Stimulated activated CD8-positive, alpha-beta memory T cell treated with anti-CD3 and anti-CD28 coated beads, Interleukin-4, amount 100 ng/mL, for 1 hour (primary cell): ENCODE measurements at places on chromosomes 6 and 20.

DNA sequence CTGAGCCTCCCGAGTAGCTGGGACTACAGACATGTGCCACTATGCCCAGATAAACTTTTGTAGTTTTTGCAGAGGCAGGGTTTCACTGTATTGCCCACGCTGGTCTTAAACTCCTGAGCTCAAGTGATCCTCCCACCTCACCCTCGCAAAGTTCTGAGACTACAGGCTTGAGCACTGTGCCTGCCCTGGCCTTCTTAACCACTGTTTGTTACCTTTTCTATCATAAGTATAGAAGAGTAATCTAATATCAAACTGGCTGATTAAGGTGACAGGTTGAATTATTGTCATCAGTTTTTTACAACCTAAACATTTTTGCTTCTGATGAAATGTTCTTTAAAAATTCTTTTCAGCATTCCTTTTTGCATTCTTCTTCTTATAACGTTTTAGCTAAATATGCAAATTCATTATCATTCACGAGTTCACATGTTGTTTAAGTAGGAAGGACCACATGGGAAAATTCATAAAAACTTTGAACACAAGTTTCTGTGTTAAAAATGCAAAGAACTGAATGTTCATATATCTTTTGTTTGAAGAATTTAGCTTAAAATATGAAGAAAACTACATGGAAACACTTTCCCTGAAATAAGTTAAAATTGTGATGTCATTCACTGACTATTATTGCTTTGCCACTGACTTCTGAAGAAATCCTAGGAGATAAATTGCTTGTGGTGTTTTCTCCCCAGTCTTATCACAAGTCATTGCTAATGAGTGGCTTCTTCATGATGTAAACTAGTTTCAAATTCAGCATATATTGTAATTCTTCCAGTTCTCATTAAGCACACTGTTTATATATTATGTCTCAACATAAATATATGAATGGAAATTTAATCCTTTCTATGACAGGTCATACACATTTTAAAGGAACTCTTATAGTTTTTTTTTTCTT is 106.7 kb downstream of the ADGRB3 start:
- DNase-seq = no peak

DNA sequence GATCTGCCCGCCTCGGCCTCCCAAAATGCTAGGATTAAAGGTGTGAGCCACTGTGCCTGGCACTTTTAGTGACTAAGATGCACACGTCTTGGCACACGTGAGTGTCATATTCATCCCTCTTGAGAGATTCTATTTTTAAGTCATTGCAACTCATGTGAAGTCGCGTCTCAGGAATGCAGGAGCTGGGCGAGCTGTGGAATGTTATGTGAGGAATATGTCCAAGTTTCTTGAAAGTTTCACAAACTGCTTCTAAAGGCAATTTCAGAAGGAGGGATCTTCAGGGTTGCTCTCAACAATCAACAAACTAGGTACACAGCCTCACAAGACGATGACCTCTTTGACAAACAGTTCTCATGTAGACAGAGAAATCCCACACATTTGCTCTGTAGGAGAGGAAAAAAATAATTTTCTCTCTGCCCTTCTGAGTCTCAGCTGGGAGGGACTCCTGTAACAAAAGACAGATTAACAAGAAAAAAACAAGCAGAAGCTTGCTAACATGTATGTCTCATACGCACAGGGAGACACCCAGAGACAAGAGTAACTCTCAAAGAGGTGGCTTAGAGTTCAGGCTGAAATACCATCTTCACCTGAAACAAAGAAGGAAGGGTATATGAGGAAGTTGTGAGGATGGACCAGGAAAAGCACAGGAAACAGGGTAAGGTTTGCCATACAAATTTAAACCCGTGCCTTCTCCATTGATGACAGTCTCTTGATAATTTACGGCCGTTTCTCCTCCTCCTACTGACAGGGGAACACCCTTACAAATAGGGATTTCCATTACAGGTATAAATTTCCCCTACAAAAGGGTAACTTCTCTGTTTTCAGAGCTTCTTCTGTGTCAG is 45.3 kb upstream of the FAM50B start:
- DNase-seq = no peak

DNA sequence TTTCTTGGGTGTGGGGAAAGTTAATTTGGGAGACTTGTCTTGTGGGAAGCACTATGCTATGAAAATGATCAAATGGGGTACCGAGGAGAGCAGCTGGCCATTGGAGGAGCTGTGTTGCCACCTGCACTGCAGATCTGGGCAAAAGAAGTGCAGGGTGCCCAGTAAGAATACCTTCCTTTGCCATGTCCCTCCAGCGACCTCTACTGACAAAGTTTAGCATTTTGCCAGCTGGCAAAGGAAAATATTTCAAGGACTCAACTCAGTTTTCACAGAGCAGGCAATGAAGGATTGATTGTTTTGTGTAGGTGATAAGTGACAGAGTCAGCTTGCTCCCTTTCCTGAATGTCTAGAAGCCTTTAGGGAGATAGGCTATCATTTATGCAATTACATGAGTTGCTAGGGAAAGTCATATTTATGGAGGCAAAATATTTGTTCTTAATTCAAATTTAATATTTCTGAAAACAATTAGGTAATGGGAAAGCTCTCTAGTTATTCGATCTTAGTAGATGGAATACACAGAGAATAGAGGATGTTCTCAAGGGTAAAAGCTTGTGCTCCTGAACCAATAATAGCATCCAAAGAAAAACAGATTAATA is 118.4 kb downstream of the FARS2 start:
- no peak for DNase-seq

GRCh38 chr6:24910331-24910960 is 25.3 kb downstream of the RIPOR2 start:
- DNase-seq = no peak

DNA sequence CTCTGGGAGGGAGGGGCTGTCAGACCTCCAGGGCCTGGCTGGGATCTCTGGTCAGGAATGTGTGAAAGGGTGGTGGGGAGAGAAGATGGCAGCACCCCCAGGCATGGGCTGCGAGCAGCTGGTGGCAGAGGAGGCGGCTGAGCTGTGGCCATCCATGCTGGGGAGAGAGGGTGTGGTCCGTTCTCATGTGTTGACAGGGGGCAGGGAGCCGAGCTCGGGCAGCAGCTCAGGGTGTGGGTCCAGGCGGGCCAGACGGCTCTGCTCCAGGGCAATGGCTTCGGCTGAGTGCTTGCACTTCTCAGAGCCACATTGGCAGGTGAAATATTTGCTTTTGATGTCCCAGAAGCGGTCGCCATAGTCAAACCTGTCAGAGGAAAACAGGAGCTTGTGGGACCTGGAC is 1.1 kb upstream of the SLC44A4 start:
- DNase-seq = no peak

DNA sequence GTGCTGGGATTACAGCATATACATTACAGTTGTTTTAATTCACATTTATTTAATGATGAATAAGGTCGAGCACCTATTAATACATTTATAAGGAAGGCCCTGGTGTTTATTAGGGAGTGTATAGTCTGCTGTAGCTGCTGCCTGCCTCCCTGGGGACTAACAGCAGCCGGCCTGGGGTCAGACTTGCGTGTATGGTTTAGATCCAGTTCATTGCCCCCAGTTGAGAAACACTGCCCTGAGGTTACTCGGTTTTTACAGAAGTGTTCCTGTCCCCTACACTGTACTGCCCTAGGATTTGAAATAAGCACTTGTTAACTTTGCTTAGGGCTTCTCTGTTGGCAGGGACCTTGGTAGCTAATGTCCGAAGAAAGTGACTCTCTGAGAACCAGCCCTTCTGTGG is 4.0 kb downstream of the TTPAL start:
- DNase-seq = no peak

DNA sequence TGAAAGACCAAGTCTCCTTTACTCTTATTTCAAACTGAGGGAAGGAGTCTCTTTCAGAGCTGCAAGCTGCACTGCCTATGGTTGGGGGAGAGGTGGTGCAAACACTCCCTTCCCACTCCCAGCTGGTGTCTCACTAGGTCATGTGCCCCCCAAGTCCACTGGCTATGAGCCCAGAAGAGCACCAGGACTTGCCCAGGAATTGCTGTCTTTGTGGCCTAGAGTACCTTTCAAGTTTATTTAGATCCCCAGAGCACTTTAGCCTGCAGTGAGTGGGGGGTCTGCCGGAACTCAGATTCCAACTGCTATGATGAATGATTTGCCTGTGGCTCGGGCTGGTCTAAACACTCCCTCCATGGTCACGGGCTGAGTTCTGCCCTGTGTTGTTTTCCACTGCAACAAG is 192.6 kb upstream of the CITED2 start:
- no peak for DNase-seq

DNA sequence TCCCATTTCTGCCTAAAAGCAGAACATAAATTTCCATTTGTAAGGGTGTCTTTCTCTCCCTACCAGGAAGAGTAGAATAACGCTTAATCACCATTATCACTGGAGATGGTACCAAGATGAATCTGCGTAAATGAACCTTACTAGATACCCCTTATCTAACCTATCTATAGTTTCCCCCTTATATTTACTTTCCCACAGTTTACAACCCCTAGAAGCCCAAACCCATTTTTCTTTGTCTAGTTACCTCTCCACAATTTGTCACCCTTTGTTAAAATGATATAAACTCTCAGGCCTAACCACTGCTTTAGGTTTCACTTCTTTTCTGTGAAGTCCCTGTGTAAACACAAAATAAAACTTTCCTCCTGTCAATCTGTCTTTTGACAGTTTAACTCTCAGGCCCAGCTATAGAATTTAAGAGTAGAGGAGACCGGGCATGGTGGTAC is 45.5 kb downstream of the PCNA start:
- DNase-seq = no peak

DNA sequence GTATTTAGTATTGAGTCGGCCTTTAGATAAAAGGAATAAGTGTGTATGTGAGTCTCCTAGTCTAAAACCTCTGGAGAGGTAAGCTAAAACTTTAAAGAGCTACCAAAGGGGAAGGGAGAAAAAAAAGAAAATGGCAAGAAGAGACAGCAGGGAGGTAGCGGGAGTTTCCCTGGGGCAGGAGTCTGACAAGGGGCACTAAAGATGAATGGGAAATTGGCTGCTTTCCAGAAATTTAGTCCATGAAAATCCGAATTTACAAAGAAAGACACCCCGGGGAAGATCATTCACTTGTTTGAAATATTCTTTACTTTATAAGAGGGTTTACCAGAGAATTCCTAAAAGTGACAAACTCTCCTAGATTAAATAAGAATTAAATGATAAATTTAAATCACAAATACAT is 19.3 kb downstream of the RMND1 start:
- no peak for DNase-seq

DNA sequence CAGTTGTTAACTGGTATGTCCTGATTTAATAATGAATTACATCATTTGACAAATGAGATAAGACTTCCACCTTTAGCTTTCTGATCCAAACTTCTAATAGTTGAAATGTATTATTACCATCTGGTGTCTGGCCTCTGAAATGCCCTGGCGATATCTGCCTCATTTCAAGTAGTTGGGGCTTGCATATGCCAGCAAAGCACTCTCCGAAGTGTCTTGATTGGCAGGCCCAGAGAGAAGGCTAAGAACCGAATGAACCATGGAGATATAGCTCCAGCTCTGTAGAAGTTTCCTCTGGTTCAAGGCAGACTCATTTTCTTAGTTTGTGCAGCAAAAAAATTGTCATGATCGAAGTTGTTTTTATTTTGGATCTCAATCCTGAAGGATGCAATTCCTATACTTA is 13.4 kb upstream of the HIVEP2 start:
- DNase-seq = no peak

- DNase-seq = no peak
Observed at GRCh38 chr20:15699431-15700146, 873.7 kb downstream of the KIF16B start.

DNA sequence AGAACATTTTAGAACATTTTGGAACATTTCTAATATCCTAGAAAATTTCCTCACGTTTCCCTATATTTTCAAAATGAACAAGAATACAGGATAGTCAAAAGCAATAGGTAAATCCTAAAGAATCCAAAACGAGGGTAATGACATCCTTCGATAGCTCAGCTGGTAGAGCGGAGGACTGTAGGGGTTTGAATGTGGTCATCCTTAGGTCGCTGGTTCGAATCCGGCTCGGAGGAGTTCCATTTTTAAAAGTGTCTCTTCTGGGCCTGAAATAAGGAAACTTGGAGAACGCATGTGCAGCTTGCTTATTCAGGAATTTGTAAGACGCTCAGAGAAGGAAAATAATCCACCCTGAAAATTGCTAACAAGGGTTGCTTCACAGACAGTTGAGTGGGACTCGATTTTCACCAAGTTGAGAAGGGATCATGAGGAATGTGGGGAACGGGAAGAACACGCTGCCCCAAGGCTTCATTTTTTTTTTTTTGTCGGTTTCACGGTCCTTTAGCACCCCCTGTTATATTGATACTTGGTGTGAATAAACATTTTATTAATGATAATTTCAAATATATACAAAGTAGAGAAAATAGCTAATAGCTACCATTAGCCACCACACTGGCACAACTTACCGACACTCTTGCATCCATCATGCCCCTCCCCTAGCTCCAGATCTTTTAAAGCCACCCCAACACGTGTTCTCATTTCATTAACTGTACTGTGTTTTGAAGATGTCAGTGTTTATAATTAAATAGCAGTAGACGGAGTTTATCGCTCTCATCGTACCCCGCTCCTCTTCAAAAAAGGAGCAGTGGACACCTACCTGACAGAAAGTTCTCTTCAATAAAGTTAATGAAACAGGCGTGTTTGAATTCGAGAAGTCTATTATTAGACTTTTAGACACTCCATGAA is 1.8 kb upstream of the ABT1 start:
- DNase-seq = no peak

DNA sequence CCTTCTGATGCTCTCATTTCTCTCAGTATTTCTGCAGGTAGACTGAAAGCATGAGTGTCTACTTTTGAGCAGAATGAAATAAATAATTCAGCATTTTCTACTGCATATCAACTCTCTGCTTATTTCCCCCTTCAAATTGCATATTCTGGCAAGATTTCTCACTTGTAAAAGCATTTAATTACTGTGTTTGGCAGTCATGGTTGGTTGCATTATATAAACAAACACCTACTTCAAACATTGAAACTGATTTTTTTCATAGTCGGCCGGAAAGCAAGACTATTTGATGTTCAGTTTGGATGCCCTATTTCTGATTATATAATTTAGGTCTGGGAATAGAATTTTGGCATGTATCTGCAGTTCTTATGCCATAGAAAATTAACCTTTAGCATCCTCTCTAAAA is 73.1 kb downstream of the PLEKHG1 start:
- DNase-seq = no peak

DNA sequence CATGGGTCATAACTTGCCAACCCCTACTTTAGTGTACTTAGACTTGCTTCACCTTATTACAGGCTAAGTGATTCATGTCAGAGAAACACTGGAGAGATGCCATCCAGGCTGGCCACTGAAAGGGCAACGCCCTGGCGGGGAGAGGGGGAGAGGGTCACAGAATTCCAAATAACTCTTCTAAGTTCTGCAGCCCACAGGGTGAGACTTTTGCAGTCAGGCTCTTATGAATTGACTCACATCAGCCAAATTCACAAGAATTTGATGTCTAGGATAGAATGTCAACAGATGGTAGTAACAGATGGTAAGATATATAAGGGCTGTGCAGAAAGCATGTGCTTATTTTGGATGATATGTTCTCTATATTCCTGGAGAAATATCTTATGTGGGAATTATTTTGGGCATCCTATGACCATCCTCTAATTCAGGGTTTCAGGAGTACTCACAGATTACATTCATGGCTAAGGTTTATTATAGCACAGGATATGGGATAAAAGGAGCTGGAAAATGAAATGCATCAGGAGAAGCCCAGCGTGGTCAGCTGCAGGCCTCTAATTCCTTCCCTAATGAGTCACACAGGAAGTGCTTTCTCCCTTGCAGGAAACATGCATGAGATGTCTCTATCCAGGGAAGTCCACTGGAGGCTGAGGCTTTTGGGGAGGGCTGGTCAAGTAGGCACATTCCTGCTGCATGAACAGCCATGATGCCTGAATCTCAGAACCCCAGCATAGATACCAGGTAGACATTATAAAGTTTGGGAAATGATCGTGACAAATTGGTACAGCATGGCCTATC is 58.7 kb upstream of the RIN2 start:
- DNase-seq = no peak
